ENCODE measurements at places on chromosomes 12 and 14. TPM values are rescaled to one million over a fixed set of nuclear protein-coding genes. Genes with fewer than 3 reads are reported as not detected.
A peak's percentile ranks its signal among the peaks of the same experiment; 100 is the strongest.

DNA sequence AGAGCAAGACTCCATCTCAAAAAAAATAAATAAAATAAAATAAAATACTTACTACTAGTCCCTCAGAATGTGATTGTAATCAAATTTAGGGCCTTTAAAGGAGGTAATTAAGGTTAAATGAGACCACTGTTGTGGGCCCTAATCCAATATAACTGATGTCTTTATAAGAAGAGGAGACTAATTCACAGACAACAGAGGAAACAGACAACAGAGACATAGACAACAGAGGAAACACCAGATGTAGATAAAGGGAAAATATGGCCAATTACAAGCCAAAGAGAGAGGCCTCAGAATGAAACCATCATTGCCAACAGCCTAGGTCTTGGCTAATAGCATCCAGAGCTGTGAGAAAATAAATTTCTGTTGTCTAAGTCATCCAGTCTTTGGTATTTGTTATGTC is 669.0 kb upstream of the FOXG1 start:
- H3K4me3 ChIP-seq: no peak overlapping the region
- no peaks in the 10 kb centered on the region for H3K27me3 ChIP-seq
- H3K36me3 ChIP-seq: no peaks in the 10 kb centered on the region
- no peak for DNase-seq

DNA sequence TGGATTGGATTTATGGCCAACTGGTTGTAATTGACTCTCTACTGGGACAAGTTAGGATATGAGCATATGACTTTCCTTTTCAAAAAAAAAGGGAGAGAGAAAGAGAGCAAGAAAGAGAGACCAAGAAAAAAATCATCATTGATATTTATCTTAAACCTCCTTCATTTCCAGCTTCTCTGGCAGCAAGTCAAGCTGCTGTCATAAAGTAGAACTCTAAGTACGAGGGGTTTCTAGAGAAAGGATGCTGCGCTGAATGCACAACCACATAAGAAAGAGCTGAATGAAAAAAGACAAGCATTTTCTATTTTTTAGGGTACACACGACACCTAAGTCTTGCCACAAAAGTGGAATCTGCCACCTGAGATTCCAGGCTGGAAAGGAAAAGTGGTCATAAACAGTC is 182.6 kb downstream of the SLC25A21 start:
- H3K27ac ChIP-seq: no peak overlapping the region
- H3K4me3 ChIP-seq: no peak overlapping the region
- H3K4me1 ChIP-seq: no peaks in the 10 kb centered on the region
- no peaks in the 10 kb centered on the region for H3K36me3 ChIP-seq

- H3K36me3 ChIP-seq: no peaks in the 10 kb centered on the region
- no peaks in the 10 kb centered on the region for H3K4me1 ChIP-seq
- no peak overlapping the region for H3K4me3 ChIP-seq
- H3K27me3 ChIP-seq: no peaks in the 10 kb centered on the region
- H3K27ac ChIP-seq: no peak overlapping the region
Observed at GRCh38 chr12:5614256-5614655, 182.3 kb downstream of the NTF3 start.

DNA sequence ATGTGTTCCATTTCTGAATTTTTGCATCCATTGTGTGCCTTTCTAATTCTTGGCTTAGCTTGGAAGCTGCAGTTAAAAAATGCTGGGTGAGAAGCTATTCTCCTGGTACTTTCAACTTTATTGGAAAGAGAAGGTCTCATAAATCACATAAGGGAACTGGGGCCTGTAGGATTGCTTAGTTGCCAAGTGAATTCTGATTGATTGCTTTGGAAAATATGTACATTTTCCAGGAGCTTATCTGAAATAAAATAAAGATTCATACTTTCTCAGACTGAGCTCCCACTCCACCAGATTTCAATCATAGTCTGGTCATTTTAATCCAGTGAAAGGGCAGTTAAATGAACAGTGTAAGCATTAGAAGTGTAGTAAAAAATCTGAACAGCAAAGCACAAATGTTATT is 50.0 kb upstream of the PRICKLE1 start:
- no peaks in the 10 kb centered on the region for H3K36me3 ChIP-seq
- no peaks in the 10 kb centered on the region for H3K4me1 ChIP-seq
- DNase-seq: no peak
- H3K27ac ChIP-seq: no peak overlapping the region
- H3K27me3 ChIP-seq: no peaks in the 10 kb centered on the region

The CD69 gene
- 21.4 TPM for total RNA-seq

GRCh38 chr12:3746758-3747157 is 6.2 kb downstream of the CRACR2A start:
- no peak overlapping the region for H3K4me3 ChIP-seq
- H3K36me3 ChIP-seq: no peaks in the 10 kb centered on the region
- H3K27ac ChIP-seq: peak overlapping the region; percentile 80
- H3K27me3 ChIP-seq: no peaks in the 10 kb centered on the region

DNA sequence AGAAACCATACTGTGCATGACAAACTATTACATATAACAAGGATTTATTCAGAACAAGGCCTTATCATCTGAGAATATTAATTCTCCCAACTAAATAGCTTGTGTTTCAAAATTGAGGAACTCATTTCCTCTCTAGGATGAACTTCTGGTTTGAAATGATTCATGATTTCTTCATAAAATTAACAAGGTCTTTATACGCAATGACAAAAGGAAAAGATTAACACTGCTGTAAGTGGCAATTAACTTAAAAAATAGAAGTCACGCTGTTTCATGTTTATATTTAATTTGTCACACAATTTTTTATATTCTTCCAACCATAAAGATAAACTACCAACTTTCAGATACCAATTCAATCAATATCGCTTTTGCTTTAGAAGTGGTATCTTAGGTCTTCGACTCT is 80.8 kb downstream of the GRIP1 start:
- DNase-seq: no peak
- H3K36me3 ChIP-seq: no peaks in the 10 kb centered on the region
- H3K27me3 ChIP-seq: no peaks in the 10 kb centered on the region
- H3K27ac ChIP-seq: no peak overlapping the region

- no peak overlapping the region for H3K27ac ChIP-seq
- no peaks in the 10 kb centered on the region for H3K4me1 ChIP-seq
- no peak for DNase-seq
- H3K27me3 ChIP-seq: no peaks in the 10 kb centered on the region
- no peaks in the 10 kb centered on the region for H3K36me3 ChIP-seq
Observed at GRCh38 chr14:76760331-76761135, 735 bp upstream of the VASH1 start.

The DTX1 gene
- total RNA-seq: 20.0 TPM

The IFT81 gene
- total RNA-seq: 19.0 TPM

- H3K4me3 ChIP-seq: no peak overlapping the region
- no peaks in the 10 kb centered on the region for H3K4me1 ChIP-seq
- no peaks in the 10 kb centered on the region for H3K36me3 ChIP-seq
- no peaks in the 10 kb centered on the region for H3K27me3 ChIP-seq
- no peak overlapping the region for H3K27ac ChIP-seq
- no peak for DNase-seq
Observed at GRCh38 chr14:97543221-97543620, 746.0 kb downstream of the VRK1 start.

GRCh38 chr14:24876996-24877395 is 173.0 kb downstream of the STXBP6 start:
- H3K4me3 ChIP-seq: no peak overlapping the region
- no peaks in the 10 kb centered on the region for H3K4me1 ChIP-seq
- DNase-seq: no peak
- H3K36me3 ChIP-seq: no peaks in the 10 kb centered on the region
- H3K27me3 ChIP-seq: no peaks in the 10 kb centered on the region

The HPD gene
- 0.64 TPM for total RNA-seq

All from breast epithelium (tissue), 4 donors.